NCI-H345 (cell line): ENCODE measurements at places on chromosomes 12 and 14.

DNA sequence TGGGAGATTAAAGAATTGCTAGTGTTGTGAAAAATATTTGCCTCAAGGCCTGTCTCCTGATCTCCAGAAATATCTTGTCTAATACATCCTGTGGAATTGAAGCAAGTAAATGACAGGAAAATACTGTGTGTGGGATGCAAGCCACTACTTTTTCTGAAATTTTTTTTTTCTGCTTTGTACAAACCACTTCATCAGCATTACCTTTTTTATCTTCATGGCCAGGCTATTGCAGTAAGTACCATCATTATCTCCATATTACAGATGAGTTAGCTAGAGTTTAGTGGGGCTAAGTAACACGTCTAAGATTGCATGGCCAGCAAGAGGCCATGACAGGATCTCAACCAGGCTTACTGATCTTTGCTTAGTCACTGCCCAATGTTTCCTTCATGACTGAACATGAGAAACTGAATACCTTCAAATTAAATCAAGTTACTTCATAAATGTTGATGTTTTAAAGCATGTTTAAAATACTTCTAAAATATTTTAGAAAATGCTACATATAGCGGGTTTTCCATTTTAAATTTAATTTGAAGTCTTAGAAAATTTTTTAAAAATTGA lies 273.7 kb downstream of the SLC6A15 start:
- DNase-seq = no peak

GRCh38 chr14:100261621-100262020 lies 22.7 kb downstream of the YY1 start:
- DNase-seq = no peak

DNA sequence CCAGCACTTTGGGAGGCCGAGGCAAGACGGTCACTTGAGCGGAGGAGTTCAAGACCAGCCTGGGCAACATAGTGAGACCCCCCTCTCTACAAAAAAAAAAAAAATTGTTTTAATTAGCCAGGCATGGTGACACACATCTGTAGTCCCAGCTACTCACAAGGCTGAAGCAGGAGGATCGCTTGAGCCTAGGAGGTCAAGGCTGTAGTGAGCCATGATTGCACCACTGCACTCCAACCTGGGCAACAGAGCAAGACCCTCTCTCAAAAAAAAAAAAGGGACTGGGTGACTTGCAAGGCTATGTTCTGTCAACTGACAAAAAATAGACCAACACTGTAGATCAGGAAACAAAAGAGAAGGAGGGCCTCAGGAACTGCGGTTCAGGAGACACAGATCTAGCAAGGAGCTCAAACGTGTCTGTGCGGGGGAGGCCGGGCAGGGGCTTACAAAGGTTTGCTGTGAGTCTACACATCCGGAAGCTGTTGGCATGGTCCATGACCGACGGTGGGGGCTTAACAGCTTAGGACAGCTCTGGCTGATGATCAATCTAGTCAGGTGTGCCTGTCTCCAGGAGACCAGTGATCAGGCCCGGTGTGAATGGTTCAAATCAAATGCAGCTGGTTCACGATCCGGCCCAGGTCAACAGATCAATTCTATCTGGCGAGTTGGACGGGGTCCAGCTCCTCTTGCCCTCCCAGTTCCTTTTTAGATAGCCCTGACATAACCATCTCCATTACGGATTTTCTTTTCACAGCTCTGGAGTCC lies 31.7 kb upstream of the INF2 start:
- DNase-seq = no peak

DNA sequence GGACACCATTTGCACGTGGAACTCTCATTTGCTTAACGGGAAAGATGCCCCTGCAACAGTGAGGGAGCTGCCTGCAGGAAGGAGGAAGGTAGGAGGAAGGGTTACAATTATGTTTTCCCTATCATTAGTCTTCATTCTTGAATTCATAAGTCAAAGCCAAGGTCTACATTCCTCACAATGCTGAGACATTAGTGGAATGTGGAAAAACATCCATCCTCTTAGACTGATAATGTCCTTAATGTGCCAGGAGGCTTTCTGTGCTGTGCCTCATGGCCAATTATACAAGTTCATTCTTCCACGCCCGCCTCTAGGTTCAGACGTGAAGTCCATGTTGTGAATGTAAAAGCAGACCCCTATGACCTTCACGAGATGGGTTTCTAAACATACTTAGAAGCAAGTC lies 1212.4 kb upstream of the TMEM132C start:
- DNase-seq = no peak

- no peak for DNase-seq
Measured at GRCh38 chr12:127239781-127240180, 1027.2 kb upstream of the TMEM132C start.

- DNase-seq = no peak
Measured at GRCh38 chr12:123943816-123944215, 28.8 kb downstream of the CCDC92 start.

DNA sequence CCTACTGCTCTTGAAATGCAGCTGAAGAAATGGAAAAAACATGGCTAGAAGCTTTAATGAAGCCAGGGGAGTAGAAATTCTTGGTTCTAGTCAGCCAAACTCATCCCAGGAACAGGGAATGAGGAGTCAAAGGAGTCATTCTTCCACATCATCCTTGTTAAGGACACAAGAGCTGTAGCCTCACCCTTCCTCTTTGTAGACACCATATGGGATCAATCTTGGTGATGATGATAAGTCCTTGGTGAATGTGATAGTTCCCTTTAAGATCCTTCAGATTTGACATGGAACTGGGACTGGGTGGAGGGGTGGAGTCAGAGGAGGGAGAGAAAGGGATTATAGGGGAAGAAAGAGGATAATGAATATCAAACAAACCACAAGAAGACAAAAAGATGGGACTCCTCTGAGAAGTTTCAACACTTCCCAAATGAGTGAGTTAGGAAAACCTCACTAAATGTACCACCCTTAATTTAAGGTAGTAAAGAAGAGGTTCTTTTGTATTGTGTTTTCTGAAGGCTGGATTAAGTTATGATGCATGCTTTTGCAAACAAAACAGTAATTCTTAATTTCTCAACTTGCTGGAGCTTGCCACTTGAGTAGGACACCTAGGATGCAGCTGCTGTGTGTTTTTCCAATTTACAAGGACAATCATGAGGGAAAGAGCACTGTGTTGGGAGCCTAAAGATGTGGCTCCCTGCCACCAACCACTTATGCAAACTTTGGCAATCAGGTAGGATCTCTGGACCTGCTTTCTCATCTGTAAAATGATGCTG lies 104.0 kb downstream of the WIF1 start:
- DNase-seq = no peak

DNA sequence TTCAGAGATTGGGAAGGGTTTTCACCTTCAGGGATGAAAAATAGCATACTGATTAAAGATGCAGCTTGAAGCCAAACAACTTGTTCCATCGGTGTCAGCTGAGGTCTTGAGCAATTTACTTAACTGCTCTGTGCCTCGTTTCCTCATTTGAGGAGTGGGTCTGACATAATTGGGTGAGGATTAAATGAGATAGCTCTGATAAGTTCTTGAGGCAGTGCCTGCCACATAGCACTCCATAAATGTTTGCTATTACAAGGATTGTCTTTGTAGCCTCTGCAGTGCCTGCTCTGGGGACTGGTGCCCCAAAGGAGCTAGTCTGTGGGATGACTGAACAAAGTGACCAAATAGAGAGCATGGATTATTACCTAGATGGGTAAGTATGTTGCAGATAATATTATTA lies 50.6 kb downstream of the ATP23 start:
- no peak for DNase-seq
